ENCODE measurements at places on chromosomes 4 and X.

DNA sequence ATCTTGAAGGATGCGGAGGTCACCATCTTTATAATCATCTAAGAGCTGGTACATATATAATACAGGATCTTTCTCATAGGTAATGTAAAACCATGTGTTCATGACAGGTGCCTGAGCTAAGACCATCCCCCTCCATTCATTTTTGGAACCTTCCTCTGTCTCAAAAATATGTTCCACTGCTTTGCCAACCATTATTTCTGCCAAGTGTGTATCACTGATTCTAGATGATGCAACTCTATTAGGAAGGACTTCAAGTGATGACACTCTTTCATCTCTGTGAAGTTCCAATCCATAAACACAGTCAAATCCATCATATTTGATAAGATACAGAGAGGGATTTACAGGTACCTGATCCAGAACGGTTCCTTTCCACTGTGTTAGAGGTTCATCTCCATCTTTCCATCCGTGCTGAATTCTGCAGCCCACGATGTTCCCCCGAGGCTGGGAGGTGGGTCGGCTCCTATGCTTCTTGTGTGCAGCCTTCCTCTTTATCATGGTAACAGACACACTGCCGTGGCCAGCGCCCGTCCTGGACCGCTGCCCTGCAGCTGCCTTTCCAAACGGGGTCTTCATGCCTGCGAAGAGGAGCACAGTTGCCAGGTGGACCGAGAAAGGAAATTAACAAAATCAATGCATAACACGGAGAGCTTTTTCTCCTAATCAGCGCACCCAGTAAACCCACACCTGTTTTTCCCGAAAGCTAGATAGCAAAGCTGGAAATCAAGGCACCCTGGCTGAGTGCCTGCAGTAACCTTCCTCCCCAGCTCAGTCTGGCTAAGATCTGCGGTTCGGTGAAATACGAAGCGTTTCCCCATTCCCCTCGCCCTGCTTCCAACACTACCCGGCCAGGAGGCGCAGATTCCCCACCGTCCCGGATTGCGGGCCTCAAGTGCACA is 718 bp downstream of the SPIN3 start:
- DNase-seq: peak; percentile 2

DNA sequence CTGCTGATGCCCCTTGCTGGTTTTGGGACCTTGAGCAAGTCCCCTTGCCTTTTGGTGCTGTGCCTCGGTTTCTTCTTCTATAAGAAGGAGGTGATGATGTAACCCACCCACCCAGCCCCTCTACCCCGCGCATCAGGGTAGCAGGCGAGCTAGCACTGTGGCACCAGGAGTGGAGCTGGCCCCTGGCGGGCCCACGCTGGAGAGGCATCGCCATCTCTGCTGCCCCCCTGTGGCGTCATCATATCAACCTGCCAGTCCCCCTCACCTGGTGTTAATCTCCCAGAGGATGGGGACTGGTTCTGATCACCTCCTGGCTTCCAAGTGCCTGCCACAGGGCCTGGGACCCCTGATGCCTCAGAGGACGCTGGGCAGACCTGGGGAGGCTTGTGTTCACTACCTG is 6.3 kb upstream of the SORCS2 start:
- no peak for DNase-seq

DNA sequence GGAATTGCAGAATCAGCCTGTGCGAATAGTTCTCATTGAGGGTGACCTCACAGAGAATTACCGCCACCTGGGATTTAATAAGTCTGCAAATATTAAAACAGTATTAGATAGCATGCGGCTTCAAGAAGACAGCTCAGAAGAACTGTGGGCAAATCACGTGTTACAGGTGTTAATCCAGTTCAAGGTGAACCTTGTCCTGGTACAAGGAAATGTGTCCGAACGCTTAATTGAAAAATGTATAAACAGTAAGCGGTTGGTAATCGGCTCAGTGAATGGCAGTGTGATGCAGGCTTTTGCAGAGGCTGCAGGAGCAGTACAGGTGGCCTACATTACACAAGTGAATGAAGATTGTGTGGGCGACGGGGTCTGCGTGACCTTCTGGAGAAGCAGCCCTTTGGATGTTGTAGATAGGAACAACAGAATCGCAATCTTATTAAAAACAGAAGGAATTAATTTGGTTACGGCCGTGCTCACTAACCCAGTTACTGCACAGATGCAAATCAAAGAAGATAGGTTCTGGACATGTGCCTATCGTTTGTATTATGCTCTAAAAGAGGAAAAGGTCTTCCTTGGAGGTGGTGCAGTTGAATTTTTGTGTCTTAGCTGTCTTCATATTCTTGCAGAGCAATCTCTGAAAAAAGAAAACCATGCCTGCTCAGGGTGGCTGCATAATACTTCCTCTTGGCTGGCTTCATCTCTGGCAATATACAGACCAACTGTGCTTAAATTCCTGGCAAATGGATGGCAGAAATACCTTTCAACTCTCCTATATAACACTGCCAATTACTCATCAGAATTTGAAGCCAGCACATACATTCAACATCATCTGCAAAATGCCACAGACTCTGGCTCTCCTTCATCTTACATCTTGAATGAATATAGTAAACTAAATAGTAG is 10.7 kb downstream of the BBS12 start:
- DNase-seq: no peak

DNA sequence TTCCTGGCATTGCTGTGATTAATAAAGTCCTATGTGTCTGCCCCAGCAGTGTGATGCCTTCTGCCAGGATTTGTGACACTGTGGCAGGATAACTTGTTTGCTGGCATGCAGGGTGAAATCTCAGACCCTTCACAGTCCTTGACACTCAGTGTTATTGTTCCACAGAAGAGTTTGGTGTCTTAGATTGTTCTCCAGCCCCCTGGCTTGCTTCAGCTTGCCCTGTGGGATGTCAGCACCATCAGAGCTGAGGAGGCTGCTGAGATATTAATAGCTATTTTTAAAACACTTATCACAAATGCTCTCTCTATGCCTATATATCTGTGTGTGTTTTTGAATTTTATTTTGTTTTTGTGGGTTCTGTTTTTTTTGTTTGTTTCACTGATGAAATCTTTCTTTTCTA is 136.9 kb downstream of the TSPAN5 start:
- no peak for DNase-seq

GRCh38 chr4:69057620-69058409 is 38.5 kb upstream of the UGT2B7 start:
- DNase-seq: no peak

Measured in H4 (cell line).